ENCODE measurements at places on chromosomes 3 and 15.

- no peak for DNase-seq
Measured at GRCh38 chr3:33525232-33525631, 85.0 kb upstream of the UBP1 start.

DNA sequence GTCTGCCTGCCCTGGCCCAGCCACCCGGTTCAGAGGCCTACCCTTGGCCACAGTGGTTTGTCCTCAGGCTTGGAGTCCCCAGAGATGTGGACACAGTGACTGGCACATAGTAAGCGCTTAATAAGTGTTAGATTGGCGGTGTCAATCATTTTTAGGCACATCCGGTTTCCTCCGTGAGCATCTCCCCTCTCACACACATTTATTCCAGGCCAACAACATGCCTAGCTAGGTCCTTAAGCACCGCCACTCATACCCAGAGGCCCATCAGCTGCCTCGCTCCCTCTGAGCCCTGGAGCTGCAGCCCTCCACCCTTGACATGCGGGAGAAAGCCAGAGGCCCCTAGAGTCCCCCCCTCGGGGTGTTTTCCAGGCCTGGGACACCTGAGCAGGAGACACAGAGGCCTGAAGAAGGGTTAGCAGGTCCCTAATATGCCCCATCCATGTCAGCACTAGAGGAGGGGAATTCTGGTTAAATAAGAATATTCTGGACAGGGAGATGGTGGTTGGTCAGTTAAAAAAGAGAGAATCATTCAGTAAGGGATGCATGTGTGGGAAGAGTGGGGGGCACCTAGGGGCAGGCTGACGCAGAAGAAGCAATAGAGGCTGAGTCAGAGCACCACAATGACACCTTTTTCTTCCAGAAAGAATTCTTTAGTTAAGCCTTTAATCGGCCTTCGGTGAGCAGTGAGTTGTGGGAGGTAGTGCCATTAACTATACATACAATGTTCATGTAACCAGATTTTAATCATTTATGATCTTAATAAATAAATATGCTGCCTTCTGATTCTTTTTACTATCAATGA, 22.3 kb downstream of the NR2F2 start:
- DNase-seq = peak; percentile 62

DNA sequence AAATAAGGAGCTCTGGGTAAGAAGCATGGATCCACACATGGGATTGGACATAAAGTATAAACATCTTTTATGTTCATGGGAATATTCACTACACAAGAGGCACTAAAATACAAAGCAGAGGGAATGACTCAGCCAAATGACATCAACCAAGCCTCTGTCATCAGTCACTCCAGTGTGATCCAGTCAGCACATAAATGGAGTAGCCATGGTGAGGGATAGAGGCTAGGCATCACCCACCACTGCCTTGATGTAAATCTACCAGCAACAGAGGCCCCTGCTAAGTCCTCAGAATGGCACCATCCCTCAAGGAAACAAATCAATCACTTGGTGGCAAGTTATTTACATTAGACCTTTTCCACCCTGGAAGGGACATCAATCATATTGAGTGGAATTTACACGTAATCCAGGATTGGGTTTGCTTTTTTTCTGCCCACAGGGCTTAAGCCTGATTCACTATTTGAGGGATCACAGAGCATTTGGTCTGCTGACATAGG, 27.2 kb downstream of the VEPH1 start:
- DNase-seq = no peak

- DNase-seq = no peak
Measured at GRCh38 chr3:62638316-62638715, 236.9 kb downstream of the CADPS start.

- no peak for DNase-seq
Measured at GRCh38 chr3:50474717-50475116, 28.7 kb downstream of the CACNA2D2 start.

- DNase-seq = no peak
Measured at GRCh38 chr3:132596816-132597433, at the start of gene ACKR4. Gene ACKR4 (plus strand): TSS chr3:132597270. CDS start chr3:132600398, 3,128 bp downstream.

DNA sequence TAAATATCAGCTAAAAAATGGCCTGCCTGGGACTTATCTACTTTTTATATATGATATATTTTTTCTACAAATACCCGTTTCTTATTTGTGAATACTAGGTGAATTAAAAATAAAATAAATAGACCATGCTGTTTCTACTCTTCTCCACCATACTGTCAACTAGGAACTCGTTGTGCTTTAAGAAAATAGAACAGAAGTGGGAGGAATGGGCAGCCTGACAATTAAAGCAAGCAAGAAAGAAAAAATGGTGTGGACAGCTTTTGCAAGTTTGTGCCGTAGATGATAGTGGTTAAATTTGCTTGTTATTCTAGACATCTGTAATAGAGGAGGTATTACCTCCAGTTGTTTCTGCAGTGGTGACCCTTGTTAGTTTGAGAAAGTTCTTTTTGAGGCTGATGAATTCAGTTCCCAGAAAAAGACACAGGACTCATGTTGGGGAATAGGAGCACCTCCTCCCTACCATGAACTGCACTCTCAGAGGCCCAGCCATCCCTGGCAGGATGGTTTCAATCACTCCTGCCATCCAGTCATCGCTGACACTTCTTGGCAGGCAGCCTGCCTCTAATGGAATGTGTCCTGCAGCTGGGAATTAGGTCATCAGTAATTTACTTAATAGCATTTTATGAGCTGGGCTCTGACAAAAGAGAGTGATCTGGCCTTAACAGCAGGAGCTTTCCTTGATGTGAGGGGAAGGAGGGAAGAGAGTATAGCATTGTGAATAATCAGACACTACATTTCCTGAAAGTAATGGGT, 105.0 kb upstream of the GAP43 start:
- peak; percentile 74 for DNase-seq

- DNase-seq = no peak
Measured at GRCh38 chr3:11415099-11415498, 142.9 kb downstream of the ATG7 start.

GRCh38 chr15:40825661-40826422, 2.7 kb downstream of the PPP1R14D start:
- DNase-seq = no peak

DNA sequence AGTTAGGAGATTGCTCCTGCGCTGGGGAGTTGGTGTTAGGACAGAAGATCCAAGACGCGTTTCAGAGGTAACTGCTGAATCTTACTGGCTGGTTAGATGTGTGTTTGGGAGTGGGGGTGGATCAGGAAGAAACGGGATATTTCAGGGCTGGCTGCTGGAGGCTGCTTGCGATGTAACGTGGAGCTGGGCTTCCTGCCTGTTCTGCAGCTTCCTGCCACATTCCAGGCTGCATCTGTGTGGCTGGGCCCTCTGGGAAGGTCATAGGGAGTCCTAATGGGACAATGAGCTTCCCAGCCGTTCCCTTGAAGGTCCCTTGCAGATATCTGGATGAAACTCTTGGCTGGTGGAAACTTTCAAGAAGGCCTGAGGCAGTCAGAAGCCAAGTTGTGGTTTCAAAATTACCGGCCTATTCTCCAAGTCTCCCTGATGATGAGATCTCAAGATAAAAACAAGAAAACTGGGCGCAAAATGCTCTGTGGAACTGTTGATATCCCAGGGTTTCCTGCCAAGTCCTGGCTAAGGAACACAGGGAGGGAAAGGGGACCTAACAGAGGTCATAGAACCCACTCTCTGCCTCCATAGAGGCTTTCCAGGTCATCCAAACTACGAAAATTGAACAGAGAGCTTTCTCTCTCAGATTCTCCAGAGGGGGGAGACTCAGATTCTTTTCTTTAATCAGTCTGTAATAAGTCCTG, 67.0 kb downstream of the NOX5 start:
- DNase-seq = no peak

DNA sequence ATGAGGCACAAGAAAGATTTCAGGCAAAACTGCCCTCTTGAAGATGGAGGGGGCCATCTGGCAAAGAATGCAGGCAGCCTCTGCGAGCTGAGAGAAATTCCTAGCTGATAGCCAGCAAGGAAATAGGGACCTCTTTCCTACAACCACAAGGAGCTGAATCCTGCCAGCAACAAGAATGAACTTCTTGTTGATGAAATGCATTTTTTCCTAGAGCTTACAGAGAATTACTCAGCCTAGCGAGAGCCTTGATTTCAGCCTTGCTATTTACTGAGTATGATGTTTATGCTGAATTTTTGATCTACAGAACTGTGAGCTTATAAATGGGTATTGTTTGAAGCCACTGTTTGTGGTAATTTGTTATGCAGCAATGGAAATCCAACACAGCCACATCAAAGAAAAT, 148.5 kb upstream of the NAALADL2 start:
- DNase-seq = no peak

- DNase-seq = no peak
Measured at GRCh38 chr3:95459706-95460105, 1354.7 kb upstream of the EPHA6 start.

- no peak for DNase-seq
Measured at GRCh38 chr3:159451482-159451881, 537.2 kb upstream of the IL12A start.

- DNase-seq = no peak
Measured at GRCh38 chr15:28990390-28990789, 104.6 kb downstream of the APBA2 start.

- DNase-seq = no peak
Measured at GRCh38 chr3:36681867-36682266, 82.5 kb downstream of the DCLK3 start.

- DNase-seq = peak; percentile 89
Measured at GRCh38 chr15:65254356-65254755, 32.3 kb downstream of the PARP16 start.

DNA sequence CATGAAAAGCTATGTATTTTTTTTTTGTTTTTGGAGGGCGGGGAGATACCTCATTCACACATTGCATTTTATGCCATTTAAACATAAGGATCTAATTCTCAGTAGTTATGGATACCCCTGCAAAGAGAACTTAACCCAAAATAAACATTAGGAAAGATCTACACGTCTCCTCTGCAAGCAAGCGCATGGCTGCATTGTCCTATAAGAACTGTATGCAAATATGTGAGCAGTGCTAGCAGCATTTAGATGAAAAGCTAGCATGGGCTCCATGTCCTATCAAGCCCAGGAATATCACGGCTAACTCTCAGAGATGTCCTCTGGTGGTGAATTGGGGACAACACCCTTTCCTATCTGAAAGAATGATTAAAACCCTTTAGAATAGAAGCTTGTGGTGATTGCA, 292.8 kb downstream of the MEX3B start:
- peak; percentile 7 for DNase-seq

DNA sequence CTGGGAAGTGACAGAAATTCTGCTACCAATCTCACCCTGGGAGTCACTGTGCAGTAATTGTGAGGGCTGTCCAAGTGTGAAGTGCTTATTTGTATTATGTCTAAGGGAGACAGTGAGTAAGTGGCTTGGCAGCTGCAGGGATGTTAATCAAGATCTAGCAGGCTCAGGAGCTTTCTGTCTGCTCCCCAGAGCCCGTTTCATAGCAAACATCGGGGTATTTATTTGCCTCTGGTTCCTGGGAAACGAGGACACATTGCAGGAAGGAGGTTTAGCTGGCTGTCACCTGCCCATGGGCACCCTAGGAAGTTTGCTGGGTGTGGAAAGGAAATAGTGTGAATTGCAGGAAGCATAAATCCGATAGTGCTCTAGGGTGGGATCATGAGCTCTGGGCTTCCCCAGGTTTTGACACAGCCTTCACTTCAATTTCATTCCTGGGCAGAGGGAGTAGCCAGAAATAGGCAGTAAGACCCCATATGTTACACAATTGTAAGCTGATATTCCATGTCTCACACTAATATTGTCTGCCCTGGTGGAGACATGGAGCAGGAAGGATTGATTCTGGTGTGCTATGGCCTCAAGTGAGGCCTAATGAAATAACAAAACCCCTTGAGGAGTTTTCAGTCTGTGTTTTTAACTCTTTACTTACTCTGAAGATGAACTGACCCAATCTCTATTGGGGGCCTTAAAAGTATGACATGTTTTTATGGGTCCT, 74.1 kb upstream of the MITF start:
- no peak for DNase-seq

DNA sequence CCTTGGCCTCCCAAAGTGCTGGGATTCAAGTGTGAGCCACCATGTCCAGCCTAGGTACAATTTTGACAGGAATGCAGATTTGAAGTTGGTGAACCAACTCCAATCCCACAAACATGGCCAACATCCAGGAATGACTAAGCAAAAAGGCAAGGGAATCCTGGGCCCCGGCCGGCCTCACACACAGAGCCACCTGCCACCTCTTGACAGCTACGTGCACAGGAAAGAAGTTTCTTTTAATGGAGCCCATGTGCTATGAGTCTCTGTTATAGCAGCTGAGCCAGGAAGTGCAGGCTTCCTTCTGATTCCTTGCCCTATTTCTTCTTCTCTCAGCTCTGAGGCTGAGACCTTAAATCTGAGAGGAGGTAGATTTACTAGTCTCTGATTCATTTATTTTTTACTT, 8.8 kb downstream of the TMEM40 start:
- DNase-seq = no peak

DNA sequence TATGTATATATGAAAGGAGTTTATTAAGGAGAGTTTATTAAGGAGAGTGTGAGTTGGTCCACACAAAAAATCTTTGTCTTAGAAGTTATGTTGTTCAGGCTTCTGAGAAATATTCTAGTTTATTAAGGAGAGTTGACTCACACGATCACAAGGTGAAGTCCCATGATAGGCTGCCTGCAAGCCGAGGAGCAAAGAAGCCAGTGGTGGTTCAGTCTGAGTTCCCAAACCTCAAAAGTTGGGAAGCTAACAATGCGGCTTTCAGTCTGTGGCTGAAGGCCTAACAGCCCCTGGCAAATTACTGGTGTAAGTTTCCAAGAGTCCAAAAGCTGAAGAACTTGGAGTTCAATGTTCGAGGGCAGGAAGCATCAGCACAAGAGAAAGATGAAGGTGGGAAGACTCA, 42.4 kb upstream of the DAZL start:
- no peak for DNase-seq

DNA sequence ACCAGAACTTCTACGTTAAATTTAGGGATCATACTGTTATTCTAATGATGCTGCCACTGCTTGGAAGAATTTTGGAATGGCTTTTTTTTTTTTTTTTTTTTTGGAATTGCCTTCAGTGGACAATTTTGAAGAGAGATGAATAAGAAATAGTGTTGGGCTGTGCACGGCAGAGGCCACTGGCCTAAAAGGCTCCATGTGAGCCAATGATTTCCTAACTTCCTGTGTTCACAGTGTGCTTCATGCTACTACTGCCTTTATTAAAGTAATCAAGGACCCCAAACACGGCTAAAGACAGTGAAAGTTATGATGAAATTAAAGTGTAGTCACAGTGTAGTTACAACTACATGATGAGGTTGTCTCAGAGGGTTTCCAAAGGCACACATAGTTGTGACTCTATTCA, 100.8 kb upstream of the TNFAIP8L3 start:
- DNase-seq = no peak

DNA sequence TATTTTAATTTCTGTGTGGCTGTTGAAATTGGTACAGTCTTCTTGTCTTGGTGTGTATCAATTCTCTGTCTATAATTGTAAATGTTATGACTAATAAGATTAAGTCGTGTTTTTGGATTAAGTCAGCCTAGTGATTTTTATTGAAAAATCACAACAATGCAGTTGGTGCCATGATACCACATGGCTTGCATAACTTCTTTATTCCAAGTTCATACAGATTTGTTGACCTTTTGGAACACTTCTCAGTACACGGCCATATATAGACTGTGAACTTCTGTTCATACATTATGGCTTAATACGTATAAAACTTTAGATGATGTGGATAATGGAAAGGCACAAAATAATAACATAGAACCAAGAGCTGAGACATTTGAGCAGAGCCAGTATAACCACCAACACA, 121.2 kb upstream of the NAALADL2 start:
- DNase-seq = no peak
